ENCODE measurements at places on chromosomes 12 and 14.

- DNase-seq: no peak
Observed at GRCh38 chr12:110698171-110698902, 9.4 kb upstream of the HVCN1 start.

- no peak for DNase-seq
Observed at GRCh38 chr12:96401076-96401871, 1.0 kb upstream of the CDK17 start.

DNA sequence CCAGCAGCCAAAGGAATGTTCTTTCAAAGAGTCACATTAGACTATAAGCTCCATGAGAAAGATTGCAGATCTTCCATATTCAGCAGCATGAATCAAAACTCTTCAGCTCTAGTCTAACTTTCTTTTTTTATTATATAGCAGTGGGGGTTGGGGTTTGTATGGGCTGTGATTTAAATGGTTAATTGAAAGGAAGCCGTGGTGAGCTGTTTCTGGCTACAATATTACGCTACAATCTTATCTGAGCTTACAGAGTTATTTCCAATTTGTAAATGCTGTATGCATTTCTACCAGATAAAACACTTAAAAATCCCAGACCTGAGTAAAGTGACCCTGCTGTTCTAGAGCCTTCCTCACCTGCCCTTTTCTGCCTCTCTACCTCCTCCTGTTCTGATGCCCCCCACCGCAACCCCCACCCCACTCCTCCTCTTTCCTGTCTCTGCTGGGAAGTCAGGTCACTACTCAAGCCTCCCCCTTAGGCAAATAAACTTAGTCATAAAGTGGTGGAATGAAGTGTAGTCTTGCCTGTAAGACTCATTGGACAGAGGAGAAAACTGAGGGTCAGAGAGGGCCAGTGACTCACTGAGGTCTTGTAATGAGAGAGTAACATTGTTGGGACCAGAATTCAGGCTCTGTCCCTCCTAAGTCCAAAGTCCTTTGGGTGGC, 1089.5 kb downstream of the BCL11B start:
- no peak for DNase-seq

- DNase-seq: no peak
Observed at GRCh38 chr12:57760347-57760982, 5.6 kb downstream of the MARCHF9 start.

GRCh38 chr14:91728616-91729183, 3.2 kb downstream of the CATSPERB start:
- DNase-seq: no peak

GRCh38 chr12:71546322-71546861, 106.8 kb downstream of the LGR5 start:
- DNase-seq: no peak

- no peak for DNase-seq
Observed at GRCh38 chr12:132661972-132662371, 25.2 kb downstream of the POLE start.

DNA sequence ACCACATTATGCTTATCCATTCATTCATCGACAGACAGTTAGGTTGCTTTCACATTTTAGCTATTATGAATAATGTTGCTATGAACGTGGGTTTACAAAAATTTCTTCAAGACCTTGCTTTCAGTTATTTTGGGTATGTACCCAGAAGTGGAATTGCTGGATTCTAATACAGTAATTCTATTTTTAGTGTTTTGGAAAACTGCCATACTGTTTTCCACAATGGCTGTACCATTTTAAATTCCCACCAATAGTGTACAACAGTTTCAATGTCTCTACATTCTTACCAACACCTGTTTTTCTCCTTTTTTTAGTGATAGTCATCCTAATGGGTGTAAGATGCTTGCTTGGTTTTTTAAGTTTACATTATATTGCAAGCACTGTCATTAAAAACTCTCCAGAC, 147.5 kb downstream of the ZFP36L1 start:
- no peak for DNase-seq

- no peak for DNase-seq
Observed at GRCh38 chr14:68248481-68249255, 429.1 kb downstream of the RAD51B start.

DNA sequence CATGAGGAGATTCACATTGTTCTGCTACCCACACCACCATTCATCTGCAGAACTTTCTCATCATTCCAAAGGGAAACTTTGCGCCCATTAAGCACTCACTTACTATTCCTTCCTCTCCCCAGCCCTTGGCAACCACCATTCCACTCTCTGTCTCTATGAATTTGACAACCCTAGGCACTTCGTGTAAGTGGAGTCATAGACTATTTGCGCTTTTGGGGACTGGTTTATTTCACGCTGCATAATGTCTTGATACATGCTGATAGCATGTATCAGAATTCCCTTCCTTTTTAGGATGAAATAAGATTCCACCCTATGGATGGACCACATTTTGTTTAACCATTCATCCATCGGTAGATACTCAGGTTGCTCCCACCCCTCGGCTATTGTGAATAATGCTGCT, 4.5 kb upstream of the EML1 start:
- no peak for DNase-seq

GRCh38 chr12:113269257-113269943, 48.1 kb downstream of the TPCN1 start:
- no peak for DNase-seq

DNA sequence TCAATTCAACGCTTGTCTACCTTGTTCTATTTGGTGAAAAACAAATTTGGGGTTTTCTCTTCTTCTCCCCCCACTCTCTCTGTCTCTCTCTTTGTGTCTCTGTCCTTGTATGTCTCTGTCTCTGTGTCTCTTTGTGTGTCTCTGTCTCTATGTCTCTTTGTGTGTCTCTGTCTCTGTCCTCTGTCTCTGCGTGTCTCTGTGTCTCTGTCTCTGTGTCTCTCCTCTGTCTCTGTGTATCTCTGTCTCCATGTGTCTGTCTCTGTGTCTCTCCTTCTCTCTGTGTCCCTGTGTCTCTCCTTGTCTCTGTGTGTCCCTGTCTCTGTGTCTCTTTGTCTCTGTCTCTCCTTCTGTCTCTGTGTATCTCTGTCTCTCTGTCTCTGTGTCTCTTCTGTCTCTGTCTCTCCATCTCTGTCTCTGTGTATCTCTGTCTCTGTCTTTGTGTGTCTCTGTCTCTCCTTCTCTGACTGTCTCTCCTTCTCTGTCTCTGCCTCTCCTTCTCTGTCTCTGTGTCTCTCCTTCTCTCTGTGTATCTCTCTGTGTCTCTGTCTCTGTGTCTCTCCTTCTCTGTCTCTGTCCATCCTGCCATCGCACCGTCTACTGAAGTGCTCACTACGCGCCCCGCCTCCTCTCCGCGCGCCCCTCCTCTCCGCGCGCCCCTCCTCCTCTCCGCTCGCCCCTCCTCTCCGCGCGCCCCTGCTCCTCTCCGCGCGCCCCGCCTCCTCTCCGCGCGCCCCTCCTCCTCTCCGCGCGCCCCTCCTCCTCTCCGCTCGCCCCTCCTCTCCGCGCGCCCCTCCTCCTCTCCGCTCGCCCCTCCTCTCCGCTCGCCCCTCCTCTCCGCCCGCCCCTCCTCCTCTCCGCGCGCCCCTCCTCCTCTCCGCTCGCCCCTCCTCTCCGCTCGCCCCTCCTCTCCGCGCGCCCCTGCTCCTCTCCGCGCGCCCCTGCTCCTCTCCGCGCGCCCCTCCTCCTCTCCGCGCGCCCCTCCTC, 12.8 kb downstream of the LRCOL1 start:
- no peak for DNase-seq

- DNase-seq: no peak
Observed at GRCh38 chr12:122825773-122826724, 9.2 kb upstream of the HIP1R start.

- no peak for DNase-seq
Observed at GRCh38 chr14:68195126-68195525, 375.5 kb downstream of the RAD51B start.

GRCh38 chr14:59538936-59539335, 37.7 kb downstream of the CCDC175 start:
- no peak for DNase-seq

DNA sequence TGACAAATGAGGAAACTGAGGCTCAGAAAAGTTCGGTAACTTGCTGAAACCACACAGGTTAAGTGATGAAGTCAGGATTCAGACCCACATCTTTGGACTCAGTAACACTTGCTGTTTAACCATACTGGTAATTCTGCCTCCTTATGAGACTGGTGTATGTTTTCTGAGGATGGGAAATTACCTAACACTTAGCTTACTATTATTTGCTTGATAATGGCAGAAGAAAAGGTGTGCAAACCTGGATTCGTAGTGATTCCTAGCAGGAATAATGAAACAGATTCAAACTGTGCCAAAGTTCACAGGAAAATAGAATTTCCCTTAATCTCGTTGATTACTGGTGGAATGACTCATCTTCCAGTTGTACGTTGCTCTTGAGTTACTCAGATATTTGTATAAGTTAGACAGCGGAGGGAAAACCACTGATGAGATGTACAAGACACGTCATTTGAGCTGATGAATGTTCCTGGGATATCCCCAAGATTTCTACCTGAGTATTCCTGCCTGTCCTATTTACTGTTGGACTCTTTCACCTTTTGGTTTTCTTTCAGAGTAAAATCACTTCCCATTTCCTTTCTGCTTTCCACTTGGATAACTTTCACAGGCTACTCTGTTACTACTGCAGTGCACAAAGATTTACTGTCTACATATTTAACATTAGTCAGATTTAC, 37.5 kb downstream of the PRORP start:
- no peak for DNase-seq

GRCh38 chr14:21072031-21072473, 1.9 kb downstream of the ARHGEF40 start:
- no peak for DNase-seq

DNA sequence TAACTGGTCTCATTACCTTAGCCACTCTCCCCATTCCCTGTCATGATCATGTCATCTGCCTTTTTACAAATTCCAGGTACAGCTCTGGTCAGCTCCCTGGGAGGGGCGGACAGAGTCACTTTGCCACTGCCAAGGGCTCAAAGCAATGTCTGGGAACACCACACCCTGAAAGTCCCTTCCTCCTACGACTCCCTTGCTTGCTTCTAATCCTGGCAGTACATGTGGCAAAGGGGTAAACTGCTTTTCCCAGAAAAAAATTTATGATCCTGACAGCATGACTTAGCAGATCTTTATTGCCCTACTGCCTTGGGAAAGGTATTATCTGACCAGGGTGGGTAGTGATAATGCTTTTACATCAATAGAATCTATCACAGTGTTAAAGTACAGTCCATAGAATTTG, 376.0 kb upstream of the PDE3A start:
- no peak for DNase-seq

DNA sequence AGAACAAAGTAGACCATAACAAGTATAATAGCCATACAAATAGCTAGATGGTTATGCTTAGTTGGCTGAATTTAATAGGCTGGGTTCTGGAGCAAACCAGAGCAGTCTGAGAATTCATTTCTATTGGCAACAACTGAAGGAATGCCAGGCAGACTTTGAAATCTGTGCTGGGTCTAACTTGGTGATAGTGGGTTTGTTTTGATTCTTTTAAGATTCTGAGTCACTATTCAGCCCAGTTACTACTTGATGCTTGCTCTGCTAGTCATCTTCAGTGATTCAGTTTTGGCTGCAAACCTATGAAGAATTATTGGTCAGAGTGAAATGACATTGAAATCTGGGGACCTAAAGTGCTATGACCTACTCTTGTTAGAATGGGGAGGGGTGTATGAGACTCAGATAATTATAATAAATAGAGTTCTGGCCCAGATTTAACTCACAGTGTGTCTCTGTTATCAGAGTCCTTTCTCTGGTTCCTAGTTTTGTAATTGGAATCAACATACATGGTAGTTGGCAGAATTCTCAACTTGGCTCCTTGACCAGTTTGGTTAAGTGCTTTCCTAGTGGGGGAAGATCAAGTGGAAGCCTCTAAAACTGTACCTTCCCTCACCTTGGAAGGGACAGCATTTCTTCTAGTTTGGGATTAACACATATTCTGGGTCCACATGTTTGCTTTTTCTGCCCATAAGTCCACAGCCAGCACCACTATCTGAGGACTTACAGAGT, 43.5 kb downstream of the MNAT1 start:
- DNase-seq: no peak

DNA sequence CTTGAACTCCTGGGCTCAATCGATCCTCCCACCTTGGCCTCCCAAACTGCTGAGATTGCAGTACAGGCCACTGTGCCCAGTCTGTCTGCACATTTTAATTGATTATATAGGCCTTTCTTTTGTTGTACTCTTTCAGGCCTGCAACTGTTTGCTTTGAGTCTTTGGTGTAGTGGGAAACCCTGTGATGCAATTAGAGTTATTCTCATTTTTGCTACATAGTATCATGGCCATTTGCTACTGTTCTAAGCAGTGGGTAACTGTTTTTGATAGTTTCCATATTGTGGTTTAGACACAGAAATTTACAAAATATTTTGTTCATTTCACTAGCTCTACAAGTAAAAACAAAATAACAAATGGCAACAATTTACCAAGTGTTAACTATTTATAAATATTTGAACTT, 6.3 kb upstream of the TUBA1B start:
- DNase-seq: no peak

DNA sequence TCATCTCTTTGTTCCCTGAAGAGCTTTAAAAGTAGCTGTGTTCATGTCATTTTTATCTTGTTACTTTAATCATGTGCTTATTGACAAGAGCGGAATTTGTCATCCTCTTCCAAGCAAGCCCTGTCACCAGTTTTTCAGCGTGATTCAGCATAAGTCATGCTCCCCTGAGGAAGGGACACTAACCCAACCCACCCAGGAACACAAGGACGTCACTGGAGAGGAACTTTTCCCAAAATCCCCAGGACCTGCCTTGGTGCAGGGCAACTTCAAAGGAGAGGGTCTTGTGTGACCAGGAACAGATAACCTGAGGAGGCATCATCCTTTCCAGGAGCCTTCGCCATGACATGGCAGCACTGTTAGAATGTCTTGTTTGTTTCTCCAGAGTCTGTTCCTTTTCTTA, 107.1 kb upstream of the DIO3 start:
- no peak for DNase-seq

DNA sequence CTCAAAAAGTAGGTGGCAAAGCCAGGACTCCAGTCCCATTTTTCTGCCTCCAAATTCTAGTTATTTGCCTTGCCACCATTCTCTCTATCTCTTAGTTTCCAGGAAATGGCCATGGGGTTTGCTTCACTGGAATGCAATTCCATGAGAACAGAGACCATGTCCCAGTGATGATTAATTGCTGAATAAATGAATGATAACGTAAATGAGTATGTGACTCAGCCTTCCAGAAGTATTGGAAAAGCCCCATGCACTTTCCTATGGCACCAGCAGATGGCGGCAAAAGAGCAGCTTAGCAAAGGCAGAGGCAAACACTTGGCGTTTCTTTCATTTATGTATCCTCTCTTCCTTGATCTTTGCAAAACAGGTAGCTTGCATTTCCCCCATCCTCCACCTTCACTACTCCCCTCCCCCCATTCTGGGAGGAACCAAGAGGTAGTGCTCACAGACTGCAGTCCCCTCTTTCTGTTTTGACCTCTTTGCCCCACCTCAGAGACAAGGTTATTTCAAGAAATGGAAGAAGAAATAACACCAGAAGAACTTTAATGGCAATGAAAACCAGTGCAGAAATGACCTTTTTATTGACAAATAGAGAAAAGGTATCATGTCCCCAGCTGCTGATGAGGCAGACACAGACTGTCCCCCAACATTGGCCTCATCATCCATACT, 21.3 kb downstream of the TBX3 start:
- DNase-seq: peak; percentile 80

GRCh38 chr14:63432888-63433552, 110.2 kb downstream of the PPP2R5E start:
- no peak for DNase-seq

GRCh38 chr14:69487226-69487625, 2.7 kb downstream of the PLEKHD1 start:
- no peak for DNase-seq
